ENCODE measurements at places on chromosomes 2 and 18. TPM values are rescaled to one million over a fixed set of nuclear protein-coding genes. Genes with fewer than 3 reads are reported as not detected.

DNA sequence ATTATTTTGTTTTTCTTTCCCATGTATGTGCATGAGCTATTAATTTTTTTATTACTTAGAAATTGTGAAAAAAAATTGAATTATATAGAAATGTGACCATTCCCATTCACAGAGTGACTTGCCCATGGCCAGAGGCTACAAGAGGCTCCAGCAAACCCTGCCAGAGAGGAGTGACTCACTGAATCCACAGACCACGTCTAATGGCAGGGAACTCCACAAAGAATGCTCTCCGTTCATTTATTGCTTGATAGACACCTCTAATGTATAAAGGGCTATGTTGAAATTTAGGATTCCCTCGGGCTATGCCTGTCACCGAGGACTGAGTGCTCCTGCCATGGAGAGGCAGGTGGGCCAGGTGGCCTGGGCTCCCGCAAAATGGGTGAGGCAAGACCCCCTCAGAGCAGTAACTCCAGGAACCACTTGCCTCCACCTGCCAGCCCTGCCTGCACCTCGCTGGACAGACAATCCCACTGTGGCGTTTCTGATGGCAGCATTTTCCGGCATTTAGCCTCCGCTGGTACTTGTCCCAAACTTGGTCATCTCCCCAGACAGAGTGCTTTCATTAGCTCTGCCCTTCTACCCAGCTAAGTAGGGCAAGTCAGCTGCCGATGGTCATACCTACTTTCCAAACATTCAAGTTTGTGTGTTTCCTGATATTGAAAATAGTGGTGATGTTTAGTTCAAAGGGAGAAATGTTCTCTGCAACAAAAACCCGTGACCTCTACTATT is 200.3 kb downstream of the PRKCE start:
- H3K36me3 ChIP-seq, result no peaks in the 10 kb centered on the region
- no peak overlapping the region for H3K4me3 ChIP-seq
- no peak for DNase-seq
- H3K27me3 ChIP-seq, result no peaks in the 10 kb centered on the region

Gene MYO1B
- 259 TPM for total RNA-seq

- H3K4me1 ChIP-seq, result no peaks in the 10 kb centered on the region
- H3K36me3 ChIP-seq, result no peaks in the 10 kb centered on the region
- H3K27ac ChIP-seq, result no peak overlapping the region
- H3K4me3 ChIP-seq, result no peak overlapping the region
- H3K27me3 ChIP-seq, result no peaks in the 10 kb centered on the region
- DNase-seq, result no peak
Observed at GRCh38 chr2:200089040-200089755, 133.8 kb downstream of the MAIP1 start.

DNA sequence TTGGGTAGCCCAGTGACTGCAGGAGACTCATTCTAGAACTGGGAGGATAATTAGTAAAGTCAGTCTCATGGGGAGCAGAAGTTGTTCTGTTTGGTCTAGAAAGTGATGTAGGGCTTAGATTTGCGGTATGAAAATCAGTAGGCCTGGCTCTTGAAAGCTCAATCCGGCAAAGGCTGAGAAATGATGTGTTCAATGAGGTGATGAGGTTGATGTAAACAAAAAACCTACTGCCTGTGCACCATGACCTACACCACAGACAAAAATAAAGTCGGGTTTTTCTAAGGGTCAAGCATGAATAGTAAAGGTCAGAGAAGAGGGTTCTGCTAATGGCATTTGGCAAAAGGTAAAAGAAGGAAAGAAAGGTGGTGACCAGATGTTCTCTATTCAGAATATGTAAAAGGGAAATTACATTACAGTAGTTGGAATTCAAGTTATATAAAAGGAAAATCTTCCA is 80.8 kb upstream of the COL5A2 start:
- H3K4me3 ChIP-seq, result no peak overlapping the region
- DNase-seq, result no peak
- H3K4me1 ChIP-seq, result no peaks in the 10 kb centered on the region
- no peaks in the 10 kb centered on the region for H3K27me3 ChIP-seq

Gene CYP27C1
- total RNA-seq, result not detected

- DNase-seq, result no peak
- H3K27ac ChIP-seq, result no peak overlapping the region
- no peaks in the 10 kb centered on the region for H3K36me3 ChIP-seq
- no peaks in the 10 kb centered on the region for H3K27me3 ChIP-seq
Observed at GRCh38 chr2:9018534-9018933, 15.1 kb upstream of the MBOAT2 start.

Gene NYAP2
- total RNA-seq, result not detected

Gene HAAO
- total RNA-seq, result 60.7 TPM

DNA sequence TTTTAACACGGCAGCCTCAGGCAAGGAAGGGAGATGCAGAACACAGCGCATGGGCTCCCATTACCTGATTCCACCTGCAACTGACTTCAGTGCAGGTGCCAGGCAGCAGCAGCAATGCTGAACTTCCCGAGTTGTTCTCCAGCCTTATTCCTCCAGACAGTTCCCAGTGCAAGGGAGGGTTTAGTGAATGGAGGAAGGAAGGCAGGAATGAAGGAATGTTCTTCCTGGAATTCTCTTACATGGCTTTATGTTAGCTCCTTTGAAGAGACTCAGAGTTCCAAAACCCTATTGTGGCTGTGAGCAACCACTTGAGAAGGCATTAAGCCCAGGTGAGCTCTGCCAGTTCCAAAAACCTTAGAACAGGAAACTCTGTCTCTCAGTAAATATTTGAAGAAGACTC is 45.5 kb downstream of the SERPINB7 start:
- no peaks in the 10 kb centered on the region for H3K4me1 ChIP-seq
- H3K4me3 ChIP-seq, result no peak overlapping the region
- DNase-seq, result no peak
- no peaks in the 10 kb centered on the region for H3K27me3 ChIP-seq
- H3K36me3 ChIP-seq, result no peaks in the 10 kb centered on the region

Gene NRP2
- total RNA-seq, result 5.5 TPM

Gene HTR2B
- 0.92 TPM for total RNA-seq

GRCh38 chr2:88442473-88442872 is 10.0 kb downstream of the FOXI3 start:
- no peaks in the 10 kb centered on the region for H3K36me3 ChIP-seq
- H3K4me1 ChIP-seq, result no peaks in the 10 kb centered on the region
- no peaks in the 10 kb centered on the region for H3K27me3 ChIP-seq
- no peak overlapping the region for H3K27ac ChIP-seq
- DNase-seq, result no peak
- no peak overlapping the region for H3K4me3 ChIP-seq

Measured in right lobe of liver (tissue), 6 donors.